ENCODE measurements at places on chromosomes 12 and 14.

- no peak for DNase-seq
Observed at GRCh38 chr12:78880078-78880477, 15.5 kb downstream of the SYT1 start.

DNA sequence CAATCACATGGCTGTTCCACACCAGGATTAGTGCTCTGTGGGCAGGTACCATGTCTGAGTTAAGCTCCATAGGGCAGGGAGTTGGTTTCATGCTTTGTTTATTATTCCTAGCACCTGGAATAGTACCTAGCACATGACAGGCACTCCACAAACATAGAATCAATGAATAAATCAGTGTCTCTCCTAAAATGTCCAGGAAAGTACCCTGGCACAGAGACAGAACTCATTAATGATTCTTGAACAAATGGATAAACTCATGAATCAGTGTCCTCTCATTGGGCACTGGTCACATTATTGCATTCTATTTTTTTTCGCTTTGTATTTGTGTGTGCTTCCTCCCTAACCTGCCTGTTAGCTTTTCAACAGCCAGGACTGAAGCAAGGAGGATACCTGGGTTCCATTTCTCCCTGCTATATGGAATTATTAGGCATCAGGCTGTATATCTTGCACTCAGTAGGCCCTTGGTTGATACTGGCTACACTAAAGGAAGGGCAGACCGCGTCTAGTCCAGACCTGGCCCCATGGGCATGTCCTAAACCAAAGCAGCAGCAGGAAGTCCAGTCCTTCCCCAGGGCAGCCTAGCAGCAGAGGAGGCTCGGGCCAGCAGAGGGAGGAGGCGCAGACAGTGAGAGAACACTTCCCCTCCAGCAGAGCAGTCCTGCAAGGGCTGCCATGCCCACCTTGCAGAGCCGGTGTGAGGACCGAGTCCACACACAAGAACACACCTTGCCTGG is 18.4 kb downstream of the HDAC7 start:
- DNase-seq: no peak

GRCh38 chr14:71486279-71486678 is 445.9 kb upstream of the RGS6 start:
- no peak for DNase-seq

GRCh38 chr14:34890937-34891336 is 15.8 kb upstream of the BAZ1A start:
- no peak for DNase-seq

- no peak for DNase-seq
Observed at GRCh38 chr14:33790996-33791395, 159.9 kb downstream of the EGLN3 start.

DNA sequence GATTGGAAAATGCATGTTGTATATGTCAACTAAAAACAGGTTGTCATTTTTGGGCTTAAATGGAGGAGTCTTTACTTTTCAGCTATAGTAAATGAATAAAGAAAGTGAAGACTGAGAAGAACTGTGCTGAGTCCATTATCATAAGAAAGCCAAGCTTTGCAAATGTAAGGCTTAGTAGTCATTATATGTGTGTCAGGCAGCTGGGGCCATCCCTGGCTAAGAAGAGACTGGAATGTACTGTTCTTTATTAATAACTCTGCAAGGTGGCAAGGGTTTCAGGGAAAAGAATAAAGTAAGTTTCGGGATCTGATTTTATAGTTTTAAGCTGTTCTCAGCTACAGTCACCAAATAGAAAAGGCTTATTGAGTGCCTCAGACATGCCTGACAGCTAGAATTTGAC is 48.7 kb downstream of the SRGAP1 start:
- DNase-seq: no peak

- DNase-seq: no peak
Observed at GRCh38 chr12:18057051-18057450, 32.9 kb downstream of the RERGL start.

- no peak for DNase-seq
Observed at GRCh38 chr14:24665440-24665991, 31.5 kb upstream of the GZMB start.

GRCh38 chr14:103540821-103541708 is 12.1 kb downstream of the TRMT61A start:
- no peak for DNase-seq

DNA sequence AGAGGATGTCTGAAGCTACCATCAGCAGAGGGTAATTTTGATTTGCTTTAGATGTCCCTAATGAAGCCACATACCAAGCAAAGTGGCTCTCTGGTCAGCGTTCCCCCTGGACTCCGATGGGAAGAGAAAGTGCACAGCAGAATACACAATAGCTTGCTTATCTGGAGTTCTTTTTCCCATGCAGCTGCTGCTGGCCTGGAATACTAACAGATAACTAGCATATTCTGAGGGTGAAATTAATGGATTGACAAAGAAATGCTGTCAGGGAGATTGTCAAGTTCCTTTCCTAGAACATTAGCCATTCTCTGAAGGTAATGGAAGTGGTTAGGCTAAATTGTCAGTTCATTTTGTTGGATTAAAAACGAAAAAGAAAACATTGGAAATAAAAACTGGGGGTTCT is 391.3 kb downstream of the FLRT2 start:
- DNase-seq: no peak

GRCh38 chr14:53865711-53866110 is 90.9 kb downstream of the BMP4 start:
- no peak for DNase-seq

DNA sequence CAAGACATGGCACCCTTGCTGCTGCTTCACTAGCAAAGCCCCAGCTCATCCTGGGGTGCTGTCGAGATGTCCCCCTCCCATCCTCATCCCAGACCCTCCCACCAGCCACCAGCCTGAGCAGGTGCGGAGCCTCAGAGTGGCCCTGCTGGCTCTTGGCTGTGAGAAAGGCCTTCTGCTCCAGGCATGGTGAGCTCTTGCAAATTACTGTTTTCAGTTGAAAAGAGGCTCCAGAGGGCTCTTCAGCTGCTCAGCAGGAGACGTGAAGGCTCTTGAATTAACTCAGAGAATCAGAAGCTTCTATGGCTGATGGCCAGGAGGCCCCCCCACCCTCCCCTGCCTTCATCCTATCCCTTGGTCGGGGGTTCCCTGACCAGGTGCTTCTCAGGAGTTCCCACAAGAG is 44.1 kb downstream of the WSCD2 start:
- DNase-seq: peak; percentile 11

DNA sequence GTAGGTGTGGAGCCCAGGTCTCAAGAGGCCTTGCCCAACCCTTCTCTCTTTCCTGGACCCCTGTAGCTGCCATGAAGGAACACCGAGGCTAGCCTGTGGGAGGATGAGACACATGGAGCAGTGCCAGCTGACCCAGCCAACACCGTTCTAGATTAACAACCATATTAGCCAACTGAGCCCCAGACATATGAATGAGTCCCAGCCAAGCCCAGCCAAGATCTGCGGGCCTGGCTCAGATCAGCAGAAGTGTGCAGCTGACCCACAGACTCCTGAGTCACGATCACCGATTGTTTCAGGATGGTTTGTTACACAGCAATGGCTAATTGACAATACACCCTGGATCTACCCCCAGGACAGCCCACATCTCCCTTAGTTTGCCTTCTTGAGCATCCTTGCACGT is 82.1 kb downstream of the NTF3 start:
- no peak for DNase-seq

DNA sequence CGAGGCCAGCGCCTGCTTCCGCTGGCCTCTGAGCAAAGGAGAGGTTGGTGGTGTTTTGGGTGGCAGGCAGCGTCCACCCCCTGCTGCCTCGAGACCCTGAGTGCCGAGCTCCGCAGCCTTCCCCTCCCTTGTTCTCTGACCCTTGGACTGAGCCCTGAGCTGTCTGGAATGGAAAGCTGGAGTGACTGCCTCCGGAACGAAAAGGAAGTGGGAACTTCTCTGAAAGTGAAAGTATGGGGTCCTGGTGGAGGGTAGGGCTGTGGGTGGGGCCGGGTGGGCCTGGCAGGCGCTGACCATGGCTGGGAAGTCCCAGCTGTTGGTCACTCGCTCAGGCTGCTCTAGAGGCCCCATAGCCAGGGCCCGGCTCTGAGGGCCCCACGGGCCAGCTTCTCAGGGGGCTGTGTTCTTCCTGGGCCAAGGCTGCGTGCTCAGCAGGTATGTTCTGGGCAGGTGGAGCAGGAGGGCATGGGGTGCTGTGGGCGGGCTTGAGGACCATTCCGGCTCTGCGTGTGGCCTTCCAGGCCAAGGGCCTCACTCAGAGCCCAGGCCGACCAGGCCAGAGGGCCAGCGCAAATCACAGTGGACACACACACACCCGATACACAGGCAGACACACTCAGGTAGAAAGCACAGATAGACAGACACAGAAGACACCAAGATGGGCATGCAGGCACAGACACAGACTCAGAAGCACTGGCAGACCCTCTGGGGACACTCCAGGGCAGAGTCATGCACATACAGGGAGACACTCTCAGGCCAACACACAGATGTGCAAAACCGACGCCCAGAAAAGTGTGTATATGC is at the start of gene EXOC3L4:
Gene EXOC3L4 (plus strand): TSS at position 320 of the 804 bp plus-strand sequence. CDS start 5,495 bp downstream, outside the sequence.
- DNase-seq: no peak

DNA sequence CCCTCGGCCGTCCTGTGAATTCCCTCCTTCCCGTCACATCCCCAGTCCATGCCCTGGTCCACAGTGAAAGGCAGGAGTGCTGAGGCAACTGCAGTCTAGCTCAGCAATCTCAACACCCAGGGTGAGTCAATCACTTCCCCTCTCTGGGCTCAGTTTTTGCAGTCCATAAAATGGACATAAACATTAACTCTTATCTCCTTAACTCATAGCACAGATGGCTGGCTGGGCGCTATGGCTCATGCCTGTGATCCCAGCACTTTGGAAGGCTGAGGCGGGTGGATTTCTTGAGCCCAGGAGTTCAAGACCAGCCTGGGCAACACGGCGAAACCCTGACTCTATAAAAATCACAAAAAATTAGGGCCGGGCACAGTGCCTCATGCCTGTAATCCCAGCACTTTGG is 32.4 kb downstream of the CAMKK2 start:
- no peak for DNase-seq

DNA sequence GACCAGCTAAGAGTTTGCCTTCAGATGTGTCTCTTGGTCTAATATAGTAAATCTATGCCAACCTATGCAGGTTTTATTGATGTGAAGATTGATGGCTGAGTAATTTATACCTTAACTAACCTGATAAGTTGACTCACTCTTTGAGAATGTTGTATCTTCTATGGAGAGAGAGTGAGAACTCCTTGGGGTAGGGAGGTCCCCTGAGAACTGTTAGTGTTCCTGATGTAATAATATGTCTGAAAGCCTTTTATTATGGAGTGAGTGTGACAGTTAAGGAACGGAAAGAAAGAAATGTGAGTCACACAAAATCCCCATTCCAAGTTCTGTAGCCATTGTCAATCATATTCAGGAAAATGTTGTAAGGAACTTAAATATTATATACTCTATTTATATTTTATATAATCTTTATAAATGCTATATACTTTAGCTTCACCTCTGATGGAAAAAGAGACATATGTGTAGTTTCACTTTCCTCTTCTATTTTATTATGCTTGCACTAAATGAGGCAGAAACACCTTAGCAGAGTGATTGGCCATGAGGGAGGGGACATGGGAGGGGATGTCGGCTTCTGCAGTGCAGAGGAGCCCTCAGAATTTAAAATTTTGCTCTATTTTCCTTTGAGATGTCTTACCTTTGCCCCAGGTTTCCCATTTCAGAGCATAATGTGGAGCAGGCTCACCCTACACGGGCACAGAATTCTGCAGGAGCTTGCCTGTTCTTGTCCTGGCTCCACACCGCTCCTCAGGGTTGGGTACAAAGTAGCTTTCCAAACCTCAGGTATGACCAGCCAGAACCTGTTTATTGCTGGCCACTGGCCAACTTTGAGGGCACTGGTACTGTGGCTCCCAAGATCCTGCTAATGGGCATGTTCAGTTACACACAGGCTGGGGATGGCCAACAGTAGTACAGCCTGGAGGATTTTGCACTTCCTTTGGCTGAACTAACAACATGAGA is 57.7 kb downstream of the ARF6 start:
- DNase-seq: peak; percentile 61

DNA sequence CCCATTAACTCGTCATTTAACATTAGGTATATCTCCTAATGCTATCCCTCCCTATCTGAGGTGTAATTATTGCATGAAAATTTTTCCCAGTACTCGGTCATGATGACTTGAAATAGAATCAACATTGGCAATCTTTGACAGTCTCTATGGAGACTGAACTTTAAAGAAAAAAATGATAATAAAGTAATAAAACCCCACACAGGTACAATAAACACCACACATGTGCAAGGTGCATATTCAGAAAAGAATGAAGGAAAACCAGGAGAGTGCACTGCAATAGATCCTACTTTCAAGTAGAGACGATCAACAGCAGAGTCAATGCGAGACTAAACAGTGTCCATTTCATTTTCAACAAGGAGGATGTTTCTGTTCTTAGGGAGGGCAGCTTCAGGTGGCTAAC is 1253.8 kb upstream of the TMEM132C start:
- DNase-seq: no peak

DNA sequence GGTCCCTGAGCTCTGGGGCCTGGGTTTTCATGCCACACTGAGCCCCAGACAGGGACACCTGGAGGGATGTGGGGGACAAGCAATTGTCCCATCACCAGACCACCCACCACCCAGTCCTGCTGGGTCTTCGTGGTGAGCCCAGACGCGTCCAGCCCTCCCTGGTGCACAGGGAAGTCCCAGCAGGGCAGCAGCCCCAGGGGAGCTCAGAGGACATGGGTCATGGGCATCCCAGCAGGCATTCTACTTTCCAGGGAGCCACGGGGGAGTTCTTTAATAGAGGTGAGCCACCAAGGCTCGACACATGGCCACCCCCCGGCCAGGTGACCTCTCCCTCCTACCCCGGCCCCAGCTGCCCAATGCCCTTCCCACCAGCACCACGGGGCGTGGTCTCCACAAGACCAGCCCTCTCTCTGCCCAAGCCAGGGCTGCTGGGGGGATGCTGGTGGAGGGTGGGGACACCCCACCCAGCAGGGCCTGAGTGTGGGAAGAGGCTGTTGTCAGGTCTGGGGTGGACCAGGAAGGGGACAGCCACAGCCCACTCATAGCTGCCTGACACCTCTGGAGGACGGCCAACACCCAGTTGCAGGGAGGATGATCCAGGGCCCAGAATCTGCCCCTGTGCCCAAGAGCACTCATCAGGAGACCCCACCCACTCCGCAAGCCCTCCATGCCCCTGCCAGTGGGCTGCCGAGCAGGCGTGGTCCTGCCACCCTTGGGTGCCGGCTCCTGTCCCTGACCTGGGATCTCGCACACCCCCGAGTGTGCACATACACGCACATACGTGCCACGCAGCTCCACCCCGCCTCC is 14.1 kb downstream of the AKT1 start:
- DNase-seq: no peak

GRCh38 chr14:79175671-79176070 is 1005.5 kb downstream of the NRXN3 start:
- no peak for DNase-seq

DNA sequence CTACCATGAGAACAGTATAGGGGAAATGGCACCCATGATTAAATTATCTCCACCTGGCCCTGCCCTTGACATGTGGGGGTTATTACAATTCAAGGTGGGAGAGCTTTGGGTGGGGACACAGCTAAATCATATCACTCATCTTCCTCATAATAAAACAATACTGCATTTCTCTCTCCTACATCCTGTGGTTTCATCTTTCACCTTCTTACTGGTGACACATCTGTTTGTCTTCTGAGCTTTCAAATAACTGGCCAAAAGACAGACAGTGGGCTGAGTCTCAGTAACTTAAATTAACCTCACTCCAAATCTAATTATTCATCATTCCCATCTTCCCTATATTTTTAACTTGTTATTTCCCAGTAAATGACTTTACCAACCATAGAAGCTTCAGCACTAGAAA is 729.7 kb upstream of the USP15 start:
- DNase-seq: no peak

- no peak for DNase-seq
Observed at GRCh38 chr14:34018564-34019244, 67.8 kb upstream of the EGLN3 start.
